ENCODE measurements at places on chromosomes 11 and 22.

GRCh38 chr11:27916541-27917100, 191.3 kb downstream of the KIF18A start:
- no peak for DNase-seq

DNA sequence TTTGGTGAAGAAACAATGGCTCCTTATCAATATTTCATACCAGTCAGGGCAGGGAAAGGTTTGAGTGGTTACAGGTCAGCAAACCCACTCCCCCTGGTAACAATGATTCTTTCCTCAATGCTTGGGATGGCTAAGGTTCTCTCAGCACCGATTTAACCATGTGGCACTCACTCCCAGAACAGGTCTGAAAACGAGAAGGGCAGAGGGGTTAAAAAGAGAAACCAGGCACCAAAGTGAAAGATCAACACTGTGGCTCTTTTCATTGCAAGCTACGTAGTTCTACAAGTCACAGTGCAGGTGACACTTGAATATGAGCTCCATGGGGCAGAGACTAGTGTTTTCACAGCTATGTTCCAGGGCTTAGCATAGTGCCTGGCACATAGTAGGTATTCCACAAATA, 132.4 kb downstream of the PLEKHA7 start:
- DNase-seq: no peak

GRCh38 chr22:42720263-42721044, at the start of gene A4GALT:
TSS of gene A4GALT (minus strand) at chr22:42720870. CDS start at chr22:42693951, 26,919 bp downstream.
- no peak for DNase-seq

- no peak for DNase-seq
Observed at GRCh38 chr22:41826430-41827383, 6.2 kb upstream of the SREBF2 start.

DNA sequence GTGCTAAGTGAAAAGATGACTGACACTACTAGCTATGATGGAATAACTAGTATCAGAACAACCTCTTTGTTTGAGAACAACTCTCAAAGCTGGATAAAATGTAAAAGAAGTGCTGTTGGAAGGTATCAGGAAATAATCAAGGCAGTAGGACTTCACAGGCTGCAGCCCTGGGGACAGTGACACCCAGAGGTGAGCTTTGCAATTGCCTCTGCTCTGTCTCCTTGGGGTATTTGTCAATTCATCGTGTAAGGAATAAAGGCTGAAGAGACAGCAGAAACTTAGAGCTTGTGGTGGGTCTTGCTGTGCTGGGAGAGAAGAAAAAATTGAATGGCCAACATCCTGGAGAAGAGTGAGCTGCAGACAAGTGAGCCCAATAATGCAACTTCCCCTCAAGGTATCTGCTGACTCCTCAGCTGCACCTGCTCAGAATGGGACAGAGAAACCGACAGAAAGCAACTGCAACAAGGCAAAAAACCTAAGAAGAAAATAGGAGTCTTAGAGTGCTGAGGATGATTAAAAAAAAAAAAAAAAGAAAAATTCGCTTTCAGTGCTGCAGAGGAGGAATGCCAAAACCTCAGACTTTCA, 141.1 kb downstream of the RCN1 start:
- peak; percentile 17 for DNase-seq

DNA sequence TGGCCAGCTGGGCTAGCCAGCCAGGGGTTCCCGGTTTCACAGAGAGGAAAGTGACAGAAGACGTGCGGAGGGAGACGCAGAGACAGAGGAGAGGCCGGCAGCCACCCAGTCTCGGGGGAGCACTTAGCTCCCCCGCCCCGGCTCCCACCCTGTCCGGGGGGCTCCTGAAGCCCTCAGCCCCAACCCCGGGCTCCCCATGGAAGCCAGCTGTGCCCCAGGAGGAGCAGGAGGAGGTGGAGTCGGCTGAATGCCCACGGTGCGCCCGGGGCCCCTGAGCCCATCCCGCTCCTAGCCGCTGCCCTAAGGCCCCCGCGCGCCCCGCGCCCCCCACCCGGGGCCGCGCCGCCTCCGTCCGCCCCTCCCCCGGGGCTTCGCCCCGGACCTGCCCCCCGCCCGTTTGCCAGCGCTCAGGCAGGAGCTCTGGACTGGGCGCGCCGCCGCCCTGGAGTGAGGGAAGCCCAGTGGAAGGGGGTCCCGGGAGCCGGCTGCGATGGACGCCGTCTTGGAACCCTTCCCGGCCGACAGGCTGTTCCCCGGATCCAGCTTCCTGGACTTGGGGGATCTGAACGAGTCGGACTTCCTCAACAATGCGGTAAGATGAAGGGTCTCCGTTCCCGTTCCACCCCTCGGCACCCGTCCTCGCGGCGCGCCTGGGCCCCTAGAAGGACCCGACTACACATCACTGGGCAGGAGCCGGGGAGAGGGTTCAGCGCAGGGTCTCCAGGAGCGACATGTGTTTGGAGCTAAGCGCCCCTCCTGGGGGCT, at the start of gene CREB3L1:
TSS of gene CREB3L1 (plus strand) at position 41 of the 765 bp plus-strand sequence. CDS start at position 491, 450 bp downstream.
- DNase-seq: no peak

DNA sequence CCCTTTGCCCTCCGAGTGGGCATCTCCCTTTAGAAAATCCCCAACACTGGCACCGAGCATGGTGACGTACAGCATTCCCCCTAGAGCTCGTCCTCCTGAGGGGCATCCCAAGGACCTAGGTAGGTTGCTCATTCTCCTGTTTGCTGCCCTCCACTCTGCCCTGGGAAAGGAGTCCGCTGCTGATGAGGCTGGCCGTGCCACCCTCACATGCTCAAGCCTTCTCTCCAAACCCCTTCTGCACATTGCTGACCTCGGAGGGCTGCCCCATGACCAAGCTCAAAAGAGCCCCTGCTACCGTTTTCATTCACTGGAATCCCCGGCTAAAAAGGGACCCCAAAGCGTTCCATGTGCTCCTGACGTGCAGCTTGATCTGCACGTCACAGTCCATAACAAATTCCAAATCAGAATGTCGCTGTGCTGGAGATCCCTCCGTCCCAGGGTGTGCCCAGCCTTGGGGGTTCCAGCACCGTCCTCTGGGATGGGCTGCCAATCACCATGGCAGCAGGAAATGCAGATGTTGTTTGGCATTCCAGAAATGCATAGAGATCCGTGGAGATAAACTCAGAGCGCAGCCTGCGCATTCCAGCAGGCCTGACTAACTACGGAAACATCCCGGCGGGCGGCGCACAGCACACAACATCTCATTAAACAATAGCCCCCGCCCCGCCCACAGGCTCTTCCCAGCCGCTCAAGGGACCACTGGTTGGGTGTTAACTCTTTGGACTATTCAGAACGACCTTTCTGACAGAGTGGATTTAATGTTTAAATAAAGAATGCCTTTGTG, 26.3 kb upstream of the GNB1L start:
- DNase-seq: peak; percentile 90

DNA sequence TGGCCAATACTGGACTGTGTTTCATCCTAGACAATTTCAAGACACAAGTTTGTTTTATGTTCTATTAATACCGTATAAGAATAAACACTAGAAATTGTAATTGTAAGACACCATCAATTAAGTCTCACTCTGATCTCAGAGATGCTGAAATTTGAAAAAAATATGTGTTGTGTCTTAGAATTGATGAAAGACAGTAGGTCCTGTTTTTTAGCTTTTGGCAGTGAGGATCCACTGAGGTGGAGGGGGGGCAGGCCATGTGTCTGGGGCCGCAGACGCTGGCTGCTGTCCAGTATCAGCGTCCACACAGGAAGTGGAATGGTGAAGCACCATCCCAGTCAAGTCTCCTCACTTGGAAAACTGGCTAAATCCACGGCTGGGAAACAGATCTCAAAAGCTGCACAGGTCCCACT, 22.5 kb upstream of the ALG8 start:
- DNase-seq: no peak

DNA sequence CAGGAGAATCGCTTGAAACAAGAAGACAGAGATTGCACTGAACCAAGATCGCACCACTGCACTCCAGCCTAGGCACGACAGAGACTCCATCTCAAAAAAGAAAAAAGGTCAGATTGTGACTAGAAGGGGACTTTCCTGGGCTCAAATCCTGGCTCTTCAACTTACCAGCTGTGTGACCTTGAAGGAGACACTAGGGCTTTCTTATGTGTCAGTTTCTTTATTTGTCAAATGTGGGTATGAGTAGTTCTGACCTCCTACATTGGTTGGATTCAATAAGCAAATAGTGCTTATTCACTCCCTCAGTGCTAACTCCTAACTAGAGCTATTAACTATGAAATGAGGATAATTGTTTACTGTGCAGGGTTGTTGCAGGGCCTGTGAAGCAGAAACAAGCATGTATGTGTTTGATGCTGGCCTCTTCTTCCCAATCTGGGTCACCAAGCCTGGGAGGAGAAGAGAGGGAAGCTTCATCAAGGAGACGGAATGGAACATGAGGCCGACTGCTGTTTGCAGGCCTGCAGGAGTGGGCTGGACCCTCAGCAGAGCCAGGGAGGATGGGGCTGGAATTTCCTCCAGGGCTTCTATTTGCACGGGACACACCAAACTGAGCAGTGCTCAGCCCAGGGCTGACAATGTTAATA, 22.5 kb downstream of the RHOD start:
- no peak for DNase-seq

DNA sequence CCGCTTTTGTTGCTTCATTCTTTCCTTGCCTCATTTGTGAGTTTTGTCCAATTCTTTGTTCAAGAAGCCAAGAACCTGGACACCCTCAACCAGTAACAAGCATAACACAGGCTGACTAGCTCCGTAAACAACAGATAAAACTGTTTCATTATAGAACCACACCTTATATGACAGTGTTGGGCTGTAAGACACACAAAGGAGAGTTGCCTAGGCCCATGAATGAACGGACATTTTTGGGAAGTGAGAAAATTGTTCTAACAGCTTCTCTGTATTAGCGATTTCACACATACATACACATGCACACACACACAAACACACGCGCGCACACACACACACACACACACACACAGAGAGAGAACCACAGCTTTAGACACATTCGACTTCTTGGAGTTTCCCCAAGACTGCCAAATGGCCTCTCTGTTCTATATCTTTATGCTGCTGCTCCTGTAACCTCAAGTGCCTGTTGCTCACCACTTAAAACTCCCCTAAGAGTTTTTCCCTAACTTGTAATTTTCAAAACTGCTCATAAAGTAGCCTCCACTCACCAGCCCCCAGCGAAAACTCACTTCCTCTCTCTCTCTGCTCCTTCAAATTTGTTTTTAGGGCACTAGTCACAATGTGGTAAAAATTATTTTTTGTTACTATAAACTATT, 35.9 kb downstream of the CTSC start:
- DNase-seq: no peak

DNA sequence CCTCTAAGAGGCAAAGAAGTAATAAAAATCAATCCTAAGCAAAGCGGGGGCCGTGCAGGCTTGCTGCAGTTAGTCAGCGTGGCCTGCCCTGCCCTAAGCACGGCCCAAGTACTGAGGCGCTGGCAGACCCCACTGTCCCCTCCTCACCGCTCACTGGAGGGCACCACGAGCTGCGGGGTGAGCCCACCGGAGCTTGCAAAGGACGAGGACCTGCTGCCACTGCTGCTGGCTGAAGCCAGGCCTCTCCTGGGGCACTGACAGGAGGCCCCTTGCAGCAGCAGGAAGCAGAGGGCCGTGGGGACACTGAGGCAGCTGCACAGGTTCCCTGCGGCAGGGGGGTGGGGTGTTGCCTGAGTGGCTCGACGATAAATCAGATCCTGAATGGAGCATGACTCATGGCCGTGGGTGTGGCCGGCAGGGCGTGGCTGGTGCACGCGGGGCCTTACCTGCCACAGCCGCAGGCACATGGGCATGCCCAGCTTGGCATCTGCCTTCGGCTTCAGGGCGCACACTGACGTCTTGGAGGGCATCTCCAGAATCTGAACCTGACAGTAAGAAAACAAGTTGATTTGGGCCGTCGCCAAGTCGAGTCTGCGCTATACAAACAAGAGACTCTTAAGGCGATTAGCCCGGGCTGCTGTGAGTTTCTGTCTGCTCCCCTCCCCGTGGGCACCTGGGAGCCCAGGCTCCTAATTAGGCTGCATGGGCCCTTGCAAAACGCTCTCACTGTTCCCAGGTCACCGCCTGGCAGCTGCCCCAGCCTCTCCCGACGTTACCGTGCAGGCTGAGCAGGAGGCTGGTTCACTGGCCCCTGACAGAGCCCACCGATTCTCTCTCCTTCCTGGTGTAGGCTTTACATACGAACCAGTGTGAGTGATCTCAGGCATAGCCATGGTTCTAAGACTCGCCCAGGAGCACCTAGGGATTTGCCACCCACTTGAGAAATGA, 45.9 kb downstream of the TBX1 start:
- peak; percentile 46 for DNase-seq

- DNase-seq: no peak
Observed at GRCh38 chr11:102874852-102875251, at the start of gene MMP12. TSS of gene MMP12 (minus strand) at chr11:102874982. CDS start at chr11:102874937, 45 bp downstream.

DNA sequence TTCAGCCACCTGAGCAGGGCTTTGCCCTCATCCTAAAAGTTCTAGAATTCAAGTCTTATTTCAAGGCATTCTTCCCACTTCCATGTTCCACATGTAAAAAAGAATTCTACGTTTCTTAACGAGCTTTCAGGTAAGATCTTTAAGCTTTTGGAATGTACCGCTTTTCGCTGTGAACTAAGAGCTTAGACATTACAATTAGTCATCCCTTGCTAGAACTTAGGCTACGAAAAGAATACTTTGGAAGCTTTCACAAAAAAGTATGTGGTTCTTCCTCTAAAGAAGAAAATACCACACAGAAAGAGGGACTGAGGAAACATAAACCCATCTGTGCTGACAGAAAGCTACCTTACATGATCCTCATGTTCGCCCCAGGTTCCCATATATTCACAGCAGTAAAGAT, 1.9 kb downstream of the NUMA1 start:
- no peak for DNase-seq

GRCh38 chr11:5837695-5838094, 4.0 kb downstream of the OR52E6 start:
- no peak for DNase-seq

- no peak for DNase-seq
Observed at GRCh38 chr22:21752276-21752675, 16.7 kb upstream of the YPEL1 start.

DNA sequence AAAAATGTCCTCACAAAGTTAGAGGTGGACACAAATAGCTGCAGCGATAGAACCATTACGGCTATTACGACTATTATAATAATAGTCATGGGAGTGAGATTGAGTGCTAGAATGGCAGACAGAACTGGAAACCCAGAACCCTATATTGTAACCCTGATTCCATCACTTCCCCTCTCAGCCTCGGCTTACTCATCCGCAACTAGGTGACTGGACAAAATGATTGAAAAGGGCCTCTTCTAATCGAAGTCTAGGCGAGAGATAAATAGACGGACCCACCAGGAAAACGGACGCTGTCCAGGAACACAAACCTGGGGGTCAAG, 629 bp downstream of the PSMA1 start:
- DNase-seq: no peak

- no peak for DNase-seq
Observed at GRCh38 chr11:28323621-28324020, 215.4 kb downstream of the METTL15 start.

- peak; percentile 68 for DNase-seq
Observed at GRCh38 chr22:45212306-45212709, 28.4 kb downstream of the KIAA0930 start.

DNA sequence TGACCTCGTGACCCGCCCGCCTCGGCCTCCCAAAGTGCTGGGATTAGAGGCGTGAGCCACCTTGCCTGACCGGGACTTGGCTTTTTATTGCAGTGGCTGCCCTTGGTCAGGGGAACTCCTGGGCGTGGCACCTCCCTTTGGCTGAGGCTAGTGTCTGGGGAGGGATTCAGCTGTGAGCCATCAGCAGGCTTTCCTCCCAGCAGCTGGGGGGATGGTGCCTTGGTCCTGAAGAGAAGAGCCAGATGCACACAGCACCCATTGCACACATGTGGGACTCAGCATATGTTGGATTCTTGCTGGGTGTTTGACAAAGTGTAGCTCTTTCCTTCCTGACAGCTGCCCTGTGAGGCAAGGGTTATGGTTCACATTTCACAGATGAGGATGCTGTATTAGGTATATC, 8.4 kb downstream of the CYTH4 start:
- peak; percentile 50 for DNase-seq

- no peak for DNase-seq
Observed at GRCh38 chr11:8759634-8760033, 77.0 kb downstream of the RPL27A start.
